ENCODE measurements at places on chromosomes 4 and X. TPM values are rescaled to one million over a fixed set of nuclear protein-coding genes. Genes with fewer than 3 reads are reported as not detected.

TMEM47 gene
- 2.2 TPM for total RNA-seq

GABRE gene
- total RNA-seq: 0.18 TPM

NHSL2 gene
- 0.36 TPM for total RNA-seq

NXF3 gene
- 0.26 TPM for total RNA-seq

GTPBP6 gene
- 37.4 TPM for total RNA-seq

SSX4 gene
- 0.15 TPM for total RNA-seq

ETDB gene
- not detected for total RNA-seq

TCEANC gene
- total RNA-seq: 0.92 TPM

ADAMTS3 gene
- total RNA-seq: 0.39 TPM

UGT2B11 gene
- total RNA-seq: not detected

NWD2 gene
- not detected for total RNA-seq

STS gene
- total RNA-seq: 2.0 TPM

Data from Panc1 (cell line).